ENCODE measurements at places on chromosomes 1 and 21.

GRCh38 chr1:67679691-67680090 is 5.3 kb upstream of the GADD45A start:
- DNase-seq: no peak

GRCh38 chr1:46278807-46279206 is 24.6 kb downstream of the LRRC41 start:
- DNase-seq: no peak

DNA sequence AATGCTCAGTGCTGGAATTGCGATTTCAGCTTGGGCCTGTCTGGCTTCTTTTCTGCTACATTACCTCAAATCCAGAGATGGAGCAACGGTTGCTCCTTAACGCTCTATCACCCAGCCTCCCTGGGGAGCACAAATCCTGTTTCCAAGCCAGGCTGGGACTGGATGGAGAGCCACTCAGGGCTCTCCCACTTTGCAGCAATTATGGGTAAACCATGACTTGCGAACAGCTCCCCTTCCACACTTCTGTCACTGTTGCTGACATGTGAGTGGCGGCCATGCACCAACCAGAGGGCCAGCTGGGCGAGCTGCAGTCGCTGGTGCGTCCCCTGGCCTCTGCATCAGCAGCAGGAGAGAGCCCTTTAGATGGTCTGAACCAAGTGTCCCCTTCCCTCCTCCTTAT is 65.1 kb upstream of the RAB4A start:
- DNase-seq: no peak

GRCh38 chr1:111487133-111487532 is 13.3 kb downstream of the C1orf162 start:
- DNase-seq: no peak

GRCh38 chr1:199205740-199206441 is 567.1 kb downstream of the PTPRC start:
- DNase-seq: no peak
